Fibroblast of skin of left quadriceps (primary cell): ENCODE measurements at places on chromosomes 12 and 14.
A peak's percentile ranks its signal among the peaks of the same experiment; 100 is the strongest.

DNA sequence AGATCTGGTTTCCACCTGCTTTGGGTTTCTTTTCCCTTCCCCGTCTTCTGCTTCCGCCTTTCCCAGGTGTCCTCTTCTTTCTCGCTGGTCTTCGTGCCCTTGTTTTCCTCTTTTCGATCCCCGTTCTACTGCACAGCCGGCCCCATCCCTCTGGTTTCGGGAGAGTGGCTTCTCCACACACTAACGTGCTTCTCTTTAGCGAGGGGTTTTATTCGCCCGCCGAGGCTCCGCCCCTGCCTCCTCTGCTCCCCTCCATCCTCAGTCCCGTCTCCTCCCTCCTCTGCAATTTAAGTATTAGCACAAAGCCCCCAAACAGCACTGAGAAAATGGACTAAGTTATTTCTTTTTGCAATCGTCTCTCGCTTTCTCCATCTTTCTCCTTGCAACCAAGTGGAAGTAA is at the start of gene SLC7A8:
SLC7A8 (minus strand) TSS at position 182 of the 400 bp plus-strand sequence. CDS start 746 bp downstream, outside the sequence.
- no peak for DNase-seq

DNA sequence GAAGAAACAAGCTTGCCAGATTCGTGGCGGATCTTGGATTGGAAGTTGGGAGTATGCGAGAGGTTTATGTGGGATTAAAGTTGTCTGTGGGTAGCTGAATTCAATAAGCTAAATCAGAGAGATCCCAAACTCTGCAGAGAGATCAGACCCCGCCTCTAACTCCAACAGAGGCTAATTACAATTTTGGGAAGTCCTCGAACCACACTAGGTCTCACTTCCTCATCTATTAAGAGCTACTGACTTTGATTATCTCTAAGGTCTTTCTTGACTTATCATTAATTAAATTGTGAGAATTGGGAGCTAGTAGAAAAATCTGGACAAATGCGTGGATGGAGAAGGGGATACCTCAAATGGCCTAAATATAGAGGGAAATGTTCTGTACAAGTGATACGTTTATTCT is 9.1 kb downstream of the NTF3 start:
- no peak for DNase-seq

DNA sequence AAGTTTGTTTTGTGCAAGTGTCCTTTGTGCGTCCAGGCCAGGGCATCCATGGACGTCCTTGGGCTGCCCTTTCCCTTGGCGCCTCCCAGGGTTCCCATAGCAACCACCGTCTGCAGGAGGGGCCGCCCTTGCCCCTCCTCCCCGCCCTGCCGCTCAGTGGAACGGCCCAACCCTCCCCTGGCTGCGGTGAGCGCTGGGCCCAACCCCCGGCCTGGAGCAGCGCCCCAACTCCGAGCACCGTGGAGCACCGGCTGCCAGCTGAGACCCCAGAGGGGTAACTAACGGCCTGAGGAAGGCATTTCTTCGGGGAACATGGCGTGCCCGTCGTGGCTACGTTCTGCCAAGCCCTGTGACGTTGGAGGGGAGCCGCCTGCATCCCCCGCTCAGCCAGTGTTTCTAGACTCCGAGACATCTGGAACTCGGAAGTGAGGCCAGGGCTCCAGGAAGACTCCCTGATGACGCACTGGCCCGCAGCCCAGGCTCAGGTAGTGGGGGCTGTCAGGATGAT is 5.3 kb upstream of the ACACB start:
- DNase-seq: peak; percentile 48

GRCh38 chr12:93441081-93441616 is 598 bp downstream of the UBE2N start:
- DNase-seq: no peak

- no peak for DNase-seq
Observed at GRCh38 chr12:117552971-117553370, 191.5 kb upstream of the NOS1 start.

DNA sequence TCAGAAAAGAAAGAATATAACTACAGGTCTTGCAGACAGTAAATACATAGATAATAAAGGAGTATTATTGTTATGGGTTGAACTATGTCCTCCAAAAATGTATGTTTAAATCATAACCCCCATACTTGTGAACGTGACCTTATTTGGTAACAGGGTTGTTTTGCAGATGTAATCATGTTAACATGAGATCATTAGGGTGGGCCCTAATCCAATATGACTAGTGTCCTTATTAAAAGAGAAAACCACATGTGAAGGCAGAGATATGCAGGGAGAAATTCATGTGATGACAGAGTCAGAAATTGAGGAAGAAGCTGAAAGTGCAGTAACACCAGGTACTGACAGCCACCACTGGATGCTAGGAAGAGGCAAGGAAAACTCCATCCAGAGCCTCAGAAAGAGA is 29.0 kb downstream of the MAGOHB start:
- DNase-seq: peak; percentile 17

- DNase-seq: no peak
Observed at GRCh38 chr14:62662811-62663455, 382.3 kb downstream of the KCNH5 start.

- no peak for DNase-seq
Observed at GRCh38 chr12:131550121-131550520, 160.8 kb upstream of the SFSWAP start.

DNA sequence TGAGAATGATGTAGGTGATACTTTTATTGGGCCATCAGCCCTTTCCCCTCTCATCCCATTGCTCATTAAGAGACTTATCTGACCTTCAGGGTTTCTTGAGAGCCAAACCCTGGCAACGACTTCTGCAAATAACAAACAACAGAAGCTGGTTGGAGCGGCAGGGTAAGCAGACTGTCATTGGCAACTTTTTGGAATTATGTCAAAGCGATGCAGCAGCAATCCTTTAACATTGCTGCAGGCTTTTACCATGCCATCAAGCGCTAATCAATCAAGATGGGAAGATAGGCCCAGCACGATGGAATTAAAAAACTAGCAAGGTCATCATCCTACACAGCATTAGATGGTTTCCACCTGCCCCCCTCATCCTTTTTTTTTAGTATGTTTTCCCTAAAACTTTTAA is 406.1 kb upstream of the PDE3A start:
- DNase-seq: no peak

- no peak for DNase-seq
Observed at GRCh38 chr14:24051789-24052655, at the start of gene CARMIL3. TSS of gene CARMIL3 (plus strand) at chr14:24052009. CDS start at chr14:24052154, 145 bp downstream.

DNA sequence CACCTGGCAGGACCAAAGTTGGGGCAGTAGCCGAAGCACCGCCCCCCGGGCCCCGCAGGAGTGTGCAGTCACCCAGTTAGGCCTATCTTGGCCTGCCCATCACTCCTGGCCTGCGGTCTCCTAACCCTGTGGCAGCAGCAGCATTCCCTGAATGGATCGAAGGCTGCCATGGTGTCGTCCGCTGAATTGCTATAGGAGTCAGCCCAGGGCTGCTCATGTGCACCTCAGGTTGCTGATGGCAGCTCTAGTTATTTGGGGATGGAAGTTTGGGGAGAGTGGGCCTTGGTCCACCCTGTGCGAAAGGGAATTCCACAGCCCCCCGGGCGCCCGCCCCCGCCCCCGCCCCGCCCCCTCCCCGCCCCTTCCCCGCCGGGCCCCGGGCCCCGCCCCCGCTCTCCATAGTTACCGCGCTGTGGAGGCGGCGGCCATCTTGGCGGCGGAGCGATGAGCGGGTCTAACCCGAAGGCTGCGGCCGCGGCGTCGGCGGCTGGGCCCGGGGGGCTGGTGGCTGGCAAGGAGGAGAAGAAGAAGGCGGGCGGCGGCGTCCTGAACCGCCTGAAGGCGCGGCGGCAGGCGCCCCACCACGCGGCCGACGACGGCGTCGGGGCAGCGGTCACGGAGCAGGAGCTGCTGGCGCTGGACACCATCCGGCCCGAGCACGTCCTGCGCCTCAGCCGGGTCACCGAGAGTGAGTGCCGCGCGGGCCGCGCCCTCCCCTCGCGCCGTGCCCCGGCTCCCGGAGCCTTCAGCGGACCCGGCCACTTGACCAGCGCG is at the start of gene UNC119B:
UNC119B (plus strand) TSS at position 428 of the 774 bp plus-strand sequence; CDS start at position 445, 17 bp downstream.
- no peak for DNase-seq

DNA sequence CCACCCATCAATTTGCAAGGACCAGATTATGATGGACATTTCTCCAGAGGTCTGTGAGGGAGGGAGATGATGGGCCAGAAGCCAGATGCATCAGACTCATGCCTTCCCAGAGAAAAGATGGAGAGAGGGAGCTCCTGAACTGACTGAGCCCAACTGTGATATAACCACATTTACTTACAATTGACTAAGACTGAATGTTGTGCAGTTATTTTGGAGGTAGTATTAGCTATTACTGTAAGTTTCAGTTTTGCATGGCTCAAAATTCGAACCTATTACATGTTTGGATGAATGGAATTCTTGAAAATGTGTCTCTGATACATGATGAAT is 211.1 kb upstream of the SFSWAP start:
- no peak for DNase-seq

GRCh38 chr14:21978999-21979314 is 305.3 kb upstream of the OR4E1 start:
- no peak for DNase-seq

DNA sequence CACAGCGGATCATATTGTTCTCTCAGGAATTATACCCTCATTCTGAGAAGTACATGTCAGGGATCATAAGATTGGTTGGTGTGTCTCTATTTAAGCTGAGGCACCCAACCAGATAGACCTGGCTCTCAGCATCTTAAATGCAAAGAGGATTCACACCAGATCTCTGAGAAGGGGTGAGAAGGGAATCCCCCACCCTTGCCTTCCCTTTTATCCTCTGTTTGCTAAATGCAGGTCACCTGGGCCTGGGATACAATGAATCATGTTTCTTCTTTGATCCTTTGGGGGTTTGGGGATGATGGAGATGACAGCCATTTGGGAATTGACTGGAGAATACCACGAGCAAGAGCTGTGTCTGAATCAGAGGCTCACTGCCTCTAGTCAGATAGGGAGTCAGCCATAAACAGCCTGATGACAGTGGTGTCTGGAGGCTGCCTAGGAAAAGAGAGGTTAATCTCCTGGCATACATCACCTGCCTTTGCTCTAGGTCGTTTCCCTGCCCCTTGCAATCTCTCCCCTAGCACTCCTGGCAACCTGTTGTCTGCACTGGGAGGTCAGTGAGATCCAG is 11.2 kb upstream of the PDE1B start:
- no peak for DNase-seq

DNA sequence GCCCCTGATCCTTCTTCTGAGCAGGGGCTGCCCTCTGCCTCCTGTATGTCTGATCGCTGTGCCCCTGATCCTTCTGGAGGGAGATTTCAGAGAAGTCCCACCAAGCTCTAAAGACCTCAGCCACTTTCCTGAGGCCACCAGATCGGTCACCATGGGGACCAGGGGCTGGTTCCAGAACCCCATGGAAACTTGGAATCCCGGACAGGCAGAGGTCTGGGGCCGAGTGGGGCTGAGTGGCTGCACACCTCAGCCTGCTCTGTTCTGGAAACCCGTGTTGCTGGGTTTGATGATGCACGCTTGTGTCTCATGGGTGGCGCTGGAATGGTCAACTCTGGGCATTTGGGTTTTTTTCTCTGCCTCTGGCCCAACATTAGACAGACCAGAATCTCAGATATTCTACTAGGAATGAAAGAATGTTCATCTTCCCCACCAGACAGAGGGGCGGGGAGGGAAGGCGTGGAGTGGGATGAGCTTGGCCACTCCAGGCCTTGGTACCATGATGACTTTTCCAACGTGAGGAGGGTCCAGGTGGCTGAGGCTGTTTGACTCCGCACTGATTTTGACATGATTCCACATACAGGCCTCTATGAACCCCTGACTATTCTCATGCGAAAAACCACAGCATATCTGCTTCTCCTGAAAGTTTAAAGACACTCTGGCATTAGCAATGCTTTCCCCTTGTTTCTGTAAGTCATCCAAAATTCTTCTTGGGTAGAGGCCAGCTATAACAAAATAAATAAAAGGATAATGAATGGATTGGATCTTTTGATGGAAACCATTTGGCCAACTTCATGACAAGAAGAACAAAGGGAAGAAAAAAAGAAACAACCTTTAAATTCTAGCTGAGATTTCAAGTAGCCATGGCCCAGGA is 114.5 kb downstream of the ADGRD1 start:
- DNase-seq: no peak

GRCh38 chr14:100144996-100145646 is 14.3 kb downstream of the DEGS2 start:
- no peak for DNase-seq

DNA sequence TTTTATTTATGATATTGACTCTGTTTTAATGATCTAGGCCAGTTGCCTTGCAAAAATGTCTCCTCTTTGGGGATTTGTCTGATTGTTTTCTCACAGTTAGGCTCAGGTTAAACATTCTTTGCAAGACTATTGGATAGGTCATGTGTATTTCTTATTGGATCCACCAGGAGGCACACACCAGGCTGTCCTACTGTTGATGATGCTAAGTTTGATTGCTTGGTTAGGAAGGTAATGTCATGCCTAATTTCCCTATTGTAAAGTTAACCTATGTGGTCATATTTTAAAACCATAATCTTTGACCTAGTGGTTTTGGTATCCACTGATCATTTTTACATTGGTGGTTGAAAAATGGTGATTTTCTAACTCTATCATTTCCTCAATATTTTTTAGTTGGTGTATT is 137.1 kb downstream of the BRMS1L start:
- no peak for DNase-seq

DNA sequence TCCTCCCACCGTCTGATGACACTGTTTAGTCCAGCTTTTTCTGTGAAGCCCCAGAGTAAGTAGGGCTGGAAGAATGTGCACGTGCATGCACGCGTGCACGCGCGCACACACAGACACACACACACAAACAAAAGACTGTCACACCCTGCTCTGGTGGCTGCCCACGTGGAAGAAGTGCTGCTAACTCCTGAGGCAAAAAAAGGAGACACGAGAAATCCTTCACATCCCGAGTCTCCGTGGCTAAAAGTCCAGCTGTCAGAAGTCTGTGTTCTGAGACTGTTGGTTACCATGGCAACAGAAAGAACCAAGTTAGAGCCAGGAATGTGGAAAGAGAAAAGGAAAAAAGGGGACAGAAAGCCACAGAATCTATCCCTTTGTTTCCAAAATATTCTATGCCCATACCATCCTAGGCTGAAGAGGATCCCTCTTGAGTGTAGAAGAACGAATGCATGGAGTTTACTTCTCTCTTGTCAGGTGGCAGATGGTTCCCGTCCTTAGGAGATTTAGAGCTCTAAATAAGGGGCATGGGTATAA is 1.6 kb upstream of the C12orf71 start:
- no peak for DNase-seq

DNA sequence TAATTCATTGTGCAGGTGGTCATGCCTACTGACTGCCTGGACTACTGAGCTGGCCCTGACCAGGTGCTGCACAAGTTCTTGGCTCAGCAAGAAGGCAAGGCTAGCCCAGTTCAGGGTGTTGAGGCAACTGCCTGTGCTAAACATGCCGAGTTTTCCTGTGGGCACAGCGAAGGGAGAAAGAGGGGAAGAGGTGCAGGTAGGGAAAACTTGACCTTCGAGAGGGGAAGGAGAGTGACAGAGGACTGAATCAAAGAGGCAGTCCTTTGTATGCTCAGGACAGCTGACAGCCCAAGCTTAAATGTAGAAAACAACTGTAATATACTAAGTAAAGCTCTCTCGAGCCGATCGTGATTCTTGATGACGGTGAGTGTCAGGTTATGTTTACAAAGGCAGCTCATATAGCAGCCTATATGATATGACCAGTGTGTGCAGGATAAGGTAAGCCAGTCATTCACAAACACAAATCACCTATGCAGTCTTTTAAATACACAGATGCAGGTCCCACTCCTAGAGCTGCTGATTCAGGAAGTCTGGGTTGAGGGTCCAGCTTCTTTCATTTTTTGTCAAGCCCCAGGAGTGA is 2.6 kb downstream of the IRAK3 start:
- no peak for DNase-seq

- no peak for DNase-seq
Observed at GRCh38 chr12:89451841-89452251, 72.8 kb downstream of the GALNT4 start.
